ENCODE measurements at places on chromosomes 1 and 21.

DNA sequence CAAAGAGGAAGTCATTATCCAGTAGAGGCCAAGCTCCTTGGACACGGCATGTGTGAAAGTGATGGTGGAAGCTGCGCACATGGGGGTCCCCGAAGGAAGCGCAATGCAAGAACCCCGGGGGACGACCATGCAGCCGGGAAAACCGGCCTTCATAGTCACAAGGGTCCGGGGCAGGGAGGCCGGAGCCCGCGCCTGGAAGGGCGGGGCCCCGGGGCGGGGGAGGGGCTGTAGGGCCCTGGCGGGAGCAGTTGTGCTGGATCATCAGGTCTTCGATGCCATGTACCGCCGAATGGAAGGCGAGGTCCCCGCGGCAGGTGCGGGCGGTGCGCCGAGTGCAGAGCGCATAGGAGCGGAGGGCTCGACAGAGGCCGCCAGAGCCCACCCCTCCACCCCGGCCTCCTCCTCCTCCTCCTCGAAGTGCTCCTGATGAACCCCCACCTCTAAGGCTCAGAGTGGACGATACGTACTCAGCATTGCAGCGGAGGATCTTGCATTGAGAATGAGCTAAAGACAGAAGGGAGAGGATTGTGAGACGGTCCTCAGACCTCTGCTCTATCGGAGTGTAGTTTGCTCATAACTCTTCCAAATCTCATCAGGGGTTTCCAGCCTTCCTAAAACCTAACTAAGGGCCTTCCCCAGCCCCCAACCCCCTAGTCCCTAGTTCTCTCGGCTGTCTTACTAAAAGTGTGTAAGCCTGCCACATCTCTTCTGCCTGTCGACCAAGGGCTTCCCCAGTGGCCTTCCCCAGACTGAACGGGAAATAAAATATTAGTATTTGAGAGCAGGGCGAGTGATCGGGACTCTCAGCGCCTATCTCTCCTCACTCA lies 2.1 kb downstream of the HJV start:
- DNase-seq: no peak

- no peak for DNase-seq
These were observed 54.2 kb downstream of the NMNAT2 start for GRCh38 chr1:183363972-183364371.

DNA sequence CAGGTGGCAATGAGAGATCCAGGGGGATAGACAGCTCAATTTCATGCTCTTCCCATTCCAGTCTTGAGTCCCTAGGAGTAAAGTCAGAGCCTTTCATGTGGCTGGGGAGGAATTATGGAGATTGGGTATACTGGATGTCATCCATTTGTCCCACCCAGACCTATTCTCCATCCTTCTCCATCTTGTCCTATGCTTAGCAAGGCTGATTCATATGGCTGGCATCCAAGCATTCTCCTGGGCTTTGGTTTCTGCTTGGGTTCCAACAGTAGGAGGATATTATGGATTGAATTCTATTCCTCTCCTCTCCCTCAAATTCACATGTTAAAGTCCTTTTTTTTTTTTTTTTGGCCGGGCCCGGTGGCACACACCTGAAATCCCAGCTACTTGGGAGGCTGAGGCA lies 3.8 kb upstream of the CDC20 start:
- DNase-seq: no peak

GRCh38 chr21:35382696-35383095 lies 333.6 kb upstream of the RUNX1 start:
- no peak for DNase-seq

DNA sequence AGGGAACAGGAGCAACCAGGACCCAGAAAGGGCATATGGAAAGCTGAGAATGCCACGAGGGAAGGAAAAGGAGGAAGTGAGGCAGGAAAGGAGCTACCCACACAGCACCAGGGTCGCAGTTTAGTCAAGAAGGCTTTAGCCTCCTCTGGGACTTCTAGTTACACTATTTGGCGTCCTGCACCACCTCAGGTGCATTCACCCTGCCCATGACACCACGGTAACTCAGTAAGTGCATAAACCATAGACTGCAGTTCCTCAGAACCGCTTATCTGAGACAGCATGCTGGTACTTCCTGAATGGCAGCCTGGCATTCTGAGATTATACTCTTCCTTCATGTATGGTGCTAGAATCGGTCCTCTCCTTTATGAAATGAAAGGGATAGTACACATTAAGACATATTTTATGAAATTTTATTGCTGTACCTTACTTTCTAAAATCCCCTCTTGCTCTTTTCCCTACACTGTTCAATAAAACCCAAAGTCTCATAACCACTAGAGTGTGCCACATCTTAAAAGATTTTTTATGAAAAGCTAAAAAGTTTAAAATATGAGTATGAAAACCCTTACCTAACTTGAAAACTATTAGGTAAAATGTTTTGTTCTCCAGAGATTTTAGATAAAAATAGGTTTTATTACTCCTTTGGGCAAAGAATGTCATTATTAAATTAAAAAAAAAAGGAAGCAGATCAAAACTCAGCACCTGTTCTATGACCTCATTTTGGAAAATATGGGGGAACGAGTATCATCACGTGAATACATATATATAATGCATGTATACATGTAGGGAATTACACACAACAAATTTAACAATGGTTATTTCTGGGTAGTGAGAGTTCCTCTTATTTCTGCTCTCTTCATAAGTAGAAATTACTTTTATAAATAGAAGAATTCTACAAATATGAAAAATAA lies 67.3 kb downstream of the VAV3 start:
- DNase-seq: peak; percentile 66

- DNase-seq: no peak
These were observed 114.3 kb downstream of the EPHB2 start for GRCh38 chr1:22824975-22825374.

- no peak for DNase-seq
These were observed 7.1 kb downstream of the MPZL1 start for GRCh38 chr1:167728818-167729410.
